ENCODE measurements at places on chromosomes 7 and 10.

DNA sequence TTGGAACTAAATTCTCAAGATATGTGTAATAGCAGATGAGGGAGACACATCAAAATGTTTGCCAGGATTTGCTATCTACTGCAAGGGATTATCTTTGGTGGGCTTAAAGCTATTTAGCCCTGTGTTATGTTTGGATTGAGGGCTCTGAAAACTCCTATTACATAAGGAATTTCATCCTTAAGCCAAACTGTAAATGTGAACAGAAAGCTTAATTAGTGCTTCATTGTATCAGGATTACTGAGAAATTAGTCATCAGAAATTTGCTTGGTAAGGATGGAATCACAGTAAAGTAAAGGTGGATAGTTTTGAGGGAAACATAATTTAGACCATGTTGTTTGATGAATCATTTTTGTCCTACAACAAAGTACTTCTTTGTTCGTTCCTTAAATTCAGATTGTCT is 8.3 kb downstream of the ANKRD7 start:
- DNase-seq = no peak

- no peak for DNase-seq
Observed at GRCh38 chr7:155411718-155412415, 46.1 kb upstream of the EN2 start.

GRCh38 chr10:110805292-110805691 is 66.4 kb upstream of the PDCD4 start:
- no peak for DNase-seq

DNA sequence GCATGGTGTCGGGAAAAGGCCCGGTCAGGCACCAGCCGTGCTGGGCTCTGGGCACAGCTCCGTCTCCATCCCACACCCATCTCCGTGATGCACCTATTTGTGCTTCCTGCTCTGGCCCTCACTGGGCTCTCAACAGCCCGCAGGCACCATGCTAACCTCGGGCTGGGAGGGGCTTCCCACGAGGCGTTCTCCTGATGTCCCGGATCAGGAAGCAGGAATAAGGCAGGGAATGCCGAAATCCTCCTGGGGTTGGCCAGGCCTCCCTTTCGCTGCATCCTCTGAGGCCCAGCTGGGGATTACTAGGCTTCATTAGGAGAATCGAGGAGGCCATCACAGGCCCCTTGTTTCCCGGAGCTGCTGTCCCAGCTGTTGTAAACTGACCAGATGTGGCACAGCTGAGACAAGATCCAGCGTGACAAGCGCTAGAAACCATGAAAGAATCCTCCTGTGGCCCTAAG is 72.0 kb downstream of the FAM53B start:
- DNase-seq = no peak

GRCh38 chr7:114298011-114298410 is 116.6 kb upstream of the FOXP2 start:
- DNase-seq = no peak

DNA sequence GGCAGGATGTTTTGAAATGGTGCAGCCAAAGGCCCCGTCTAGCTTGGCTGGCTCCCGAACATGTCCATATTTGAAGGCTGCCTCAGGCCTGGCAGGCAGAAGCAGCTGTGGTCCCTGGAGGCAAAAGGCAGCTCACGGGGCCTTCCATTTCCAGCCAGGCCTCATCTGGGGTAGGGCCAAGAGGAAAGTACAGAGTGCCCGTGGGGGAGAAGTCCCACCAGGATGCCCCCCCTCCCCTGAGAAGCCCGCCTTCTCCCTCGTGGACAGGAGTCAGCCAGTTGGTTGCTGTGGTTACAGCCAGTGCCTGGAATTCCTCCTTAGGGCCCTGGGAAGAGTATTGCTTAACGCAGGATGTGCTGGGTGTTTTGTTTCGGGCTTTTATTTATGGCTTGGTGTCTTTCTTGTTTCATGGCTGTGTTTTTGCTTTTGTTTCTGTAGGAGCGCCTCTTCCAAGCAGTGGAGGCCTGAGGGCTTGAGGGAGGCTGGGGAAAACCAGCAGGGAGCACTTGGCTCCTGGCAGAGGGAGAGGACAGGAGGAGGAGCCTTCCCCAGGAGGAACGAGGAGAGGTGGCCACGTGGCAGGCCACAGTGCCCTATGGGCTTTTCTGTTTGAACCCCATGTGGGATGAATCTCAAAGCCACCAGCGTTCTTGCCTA is 45.4 kb downstream of the CHST3 start:
- DNase-seq = no peak

- no peak for DNase-seq
Observed at GRCh38 chr10:132459301-132460003, 62.5 kb downstream of the PWWP2B start.

DNA sequence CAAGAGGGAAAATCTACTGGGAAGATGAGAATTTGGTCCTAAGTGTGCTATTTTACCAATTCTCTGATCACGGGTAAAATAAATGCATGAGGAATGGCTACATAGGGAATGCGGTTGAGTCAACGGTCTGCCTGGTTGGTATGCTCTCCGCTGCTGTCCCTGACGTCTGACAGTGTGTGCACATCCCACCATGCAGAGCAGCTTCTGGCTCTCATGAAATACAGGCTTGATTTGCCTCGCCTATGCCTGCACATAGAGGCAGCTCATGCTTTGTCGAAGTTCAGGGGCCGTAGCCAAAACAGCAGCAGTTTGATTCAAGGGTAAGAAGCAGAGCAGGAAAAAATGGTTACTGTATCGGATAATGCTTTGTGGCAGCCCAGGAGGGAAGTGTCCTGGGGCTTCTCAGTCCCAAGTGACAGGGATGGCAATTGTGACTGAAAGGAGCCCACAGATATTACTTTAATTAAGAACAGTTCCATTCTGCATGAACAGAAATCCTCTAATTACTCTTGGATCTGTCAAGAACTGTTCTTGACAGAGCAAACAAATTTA is 268.4 kb upstream of the SLC26A5 start:
- no peak for DNase-seq

GRCh38 chr10:33509231-33509831 is 174.9 kb upstream of the NRP1 start:
- no peak for DNase-seq

GRCh38 chr7:107051376-107051775 is 6.9 kb downstream of the PRKAR2B start:
- no peak for DNase-seq

GRCh38 chr7:149872419-149873073 is 1.2 kb upstream of the ATP6V0E2 start:
- DNase-seq = no peak

DNA sequence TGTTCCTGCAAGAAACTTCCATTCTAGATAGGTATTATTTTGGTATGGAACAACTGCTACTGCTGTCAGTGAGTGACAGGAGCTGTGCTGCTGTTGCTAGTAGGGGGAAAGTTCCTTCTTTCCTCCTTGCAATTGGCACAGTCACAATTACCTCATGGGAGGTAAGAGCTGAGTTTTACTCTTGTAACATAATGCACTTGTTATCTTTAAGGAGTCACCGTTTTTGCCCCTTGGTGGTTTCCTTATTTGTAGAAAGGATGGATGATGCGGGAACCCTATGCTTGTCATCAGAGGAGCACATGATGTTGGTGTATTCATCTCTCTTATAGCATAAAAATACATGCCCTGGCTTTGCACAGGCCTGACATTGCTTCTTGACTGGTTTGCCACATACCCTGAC is 234.7 kb upstream of the NPY start:
- no peak for DNase-seq

DNA sequence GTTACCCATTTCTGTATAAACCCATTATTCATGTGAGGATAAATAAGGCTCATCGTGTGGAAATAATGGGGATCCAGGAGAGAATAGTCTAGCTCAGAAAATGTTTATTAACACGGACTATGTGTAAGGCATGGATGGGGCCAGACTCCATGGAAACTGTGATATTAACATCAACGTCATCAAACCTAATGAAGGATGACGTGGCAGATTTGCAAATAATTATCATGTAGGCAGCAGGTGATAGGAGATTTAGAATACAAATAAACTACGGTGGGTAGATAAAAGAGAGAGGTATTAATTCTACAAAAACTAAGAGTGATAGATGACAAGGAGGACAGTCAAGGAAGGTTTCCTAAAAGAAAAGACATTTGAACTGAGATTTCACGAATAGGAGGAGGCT is 592.2 kb downstream of the REEP3 start:
- DNase-seq = no peak

GRCh38 chr7:50068850-50069551 is 24.0 kb downstream of the ZPBP start:
- DNase-seq = no peak

- DNase-seq = no peak
Observed at GRCh38 chr7:111650456-111650999, 88.2 kb upstream of the IMMP2L start.

- DNase-seq = no peak
Observed at GRCh38 chr10:67110286-67110685, 184.4 kb downstream of the LRRTM3 start.

DNA sequence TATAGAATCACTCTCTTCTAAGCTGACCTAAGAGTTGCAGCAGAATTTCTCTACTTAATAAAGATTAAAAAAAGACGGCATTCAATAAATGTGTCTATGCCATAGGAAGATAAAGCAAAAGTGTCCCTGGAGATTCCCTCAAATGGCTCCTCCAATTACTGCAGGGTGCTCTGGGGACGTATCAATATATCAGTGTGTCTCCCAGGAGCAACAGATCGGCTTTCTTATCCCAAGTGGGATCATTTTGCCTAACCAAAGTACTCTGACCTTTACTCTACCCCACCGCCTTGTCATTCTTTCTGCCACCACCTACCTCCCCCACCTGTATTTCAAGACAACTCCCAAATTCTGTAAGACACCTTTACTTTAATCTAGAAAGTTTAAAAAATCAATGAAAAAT is 202.0 kb upstream of the SEMA3C start:
- no peak for DNase-seq

DNA sequence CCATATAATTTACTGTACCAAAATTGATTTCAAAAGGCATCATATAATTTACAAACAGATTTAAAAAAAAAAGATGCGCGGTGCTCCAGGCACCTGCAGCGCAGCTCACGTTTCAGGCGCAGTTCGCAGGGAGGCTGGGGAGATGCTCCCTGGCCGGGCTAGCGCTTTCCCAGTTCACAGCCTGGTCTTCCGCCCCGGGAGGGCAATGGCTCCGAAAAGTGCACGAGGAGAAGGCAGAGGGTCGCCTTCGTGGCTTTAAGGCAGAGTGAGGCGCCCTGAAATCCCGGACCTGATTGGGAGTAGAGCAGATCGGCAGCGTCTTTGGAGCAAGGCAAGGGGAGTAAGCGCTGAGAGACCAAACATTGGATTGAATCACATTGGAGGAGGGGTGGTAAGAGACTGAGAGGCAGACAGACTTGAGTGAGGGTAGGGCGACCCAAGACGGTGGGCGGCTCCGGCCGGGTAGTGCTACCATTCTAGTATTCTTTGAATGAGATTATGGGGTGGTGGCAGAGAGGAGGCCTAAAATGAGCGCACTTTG is 1.5 kb downstream of the NEUROG3 start:
- DNase-seq = no peak

DNA sequence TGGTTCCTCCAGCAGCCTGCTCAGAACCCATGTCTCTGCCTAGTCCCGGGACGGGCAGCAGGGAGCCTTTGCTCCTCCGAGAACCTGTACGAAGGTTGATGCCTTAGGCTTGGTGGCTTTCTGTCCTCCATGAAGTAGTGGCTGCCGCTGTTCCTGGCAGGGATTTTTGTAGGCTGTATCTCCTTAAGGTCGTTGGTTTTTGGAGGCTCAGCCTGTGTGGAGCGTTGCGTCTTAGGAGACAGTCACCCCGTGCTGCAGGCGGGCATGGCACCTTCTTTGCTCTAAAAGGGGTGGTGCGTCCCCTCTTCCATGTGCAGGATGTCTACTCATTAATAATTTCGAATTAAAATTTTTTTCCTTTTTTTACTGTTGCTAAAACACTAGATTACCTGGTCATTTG is 92.5 kb downstream of the TRRAP start:
- no peak for DNase-seq

DNA sequence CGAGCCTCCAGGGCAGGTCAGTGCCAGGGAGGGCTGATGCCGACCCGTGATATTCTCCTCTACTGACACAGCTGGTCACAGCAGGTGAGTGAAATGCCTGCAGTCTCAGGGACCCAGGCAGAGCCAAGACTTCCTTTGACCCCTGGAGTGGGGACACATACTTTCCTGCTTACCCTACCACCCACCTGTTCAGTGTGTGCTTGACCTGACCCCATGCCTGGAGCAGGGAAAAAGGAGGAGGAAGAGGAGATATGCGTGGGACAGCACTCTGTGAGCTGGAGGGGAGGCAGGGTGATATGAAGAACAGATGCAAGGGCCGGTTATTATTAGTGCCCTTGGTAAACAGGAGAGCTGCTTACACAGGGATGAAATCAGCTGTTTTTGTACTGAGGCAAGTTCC is 40.8 kb upstream of the WIPF3 start:
- no peak for DNase-seq

GRCh38 chr7:10875080-10875479 is 98.6 kb upstream of the PHF14 start:
- DNase-seq = no peak

DNA sequence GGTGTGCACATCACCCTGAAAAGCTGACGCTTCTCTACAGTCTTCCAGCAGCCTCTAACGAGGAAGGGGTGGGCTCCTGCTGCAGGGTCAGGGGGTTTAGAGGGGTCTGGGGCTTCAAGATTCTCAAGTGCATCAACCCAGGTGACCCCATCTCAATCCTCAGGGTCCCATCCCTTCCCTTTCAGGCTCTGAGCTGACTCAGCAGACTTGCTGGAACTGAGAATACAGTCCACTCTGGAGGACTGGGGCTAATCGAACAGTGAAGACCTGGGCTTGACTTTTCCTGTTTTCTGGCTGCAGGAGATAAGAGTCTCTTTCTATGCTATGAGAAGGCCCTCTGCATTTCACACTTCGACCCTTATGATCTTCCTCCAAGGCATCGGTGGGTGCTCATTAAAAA is 22.3 kb upstream of the NPTX2 start:
- DNase-seq = no peak

- DNase-seq = no peak
Observed at GRCh38 chr7:115618676-115619075, 411.9 kb downstream of the TFEC start.

- DNase-seq = no peak
Observed at GRCh38 chr10:9296190-9296589, 1241.7 kb downstream of the GATA3 start.

- DNase-seq = no peak
Observed at GRCh38 chr10:112799726-112800510, 150.1 kb upstream of the TCF7L2 start.

- DNase-seq = no peak
Observed at GRCh38 chr10:129184196-129184595, 282.8 kb upstream of the MGMT start.

All from stimulated activated CD8-positive, alpha-beta memory T cell treated with anti-CD3 and anti-CD28 coated beads, Interleukin-7, amount 100 ng/mL, for 4 hours (primary cell).